NCI-H2029 (cell line): ENCODE measurements at places on chromosomes 4 and X.

DNA sequence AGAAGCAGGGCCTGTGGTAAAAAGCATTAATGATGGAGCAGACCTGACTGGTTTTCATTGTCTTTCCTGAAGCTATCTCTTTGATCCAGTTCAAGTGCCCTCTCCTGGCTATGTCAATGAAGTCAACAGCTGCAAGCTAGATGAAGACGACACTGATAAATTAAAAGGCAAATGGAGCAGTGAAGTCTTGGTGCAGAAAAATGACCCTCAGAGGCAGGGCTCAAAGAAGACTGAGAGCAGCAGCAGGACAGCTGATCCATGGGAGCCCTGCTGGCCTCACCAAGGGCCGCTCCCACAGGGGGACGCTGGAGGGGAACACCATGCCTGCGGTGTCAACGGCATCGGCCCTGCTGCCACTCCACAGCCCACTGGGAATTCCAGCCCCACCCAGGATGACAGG lies 96.2 kb downstream of the RELL1 start:
- DNase-seq = peak; percentile 3

- DNase-seq = no peak
Measured at GRCh38 chr4:13731019-13731418, 103.5 kb upstream of the BOD1L1 start.

GRCh38 chrX:56763556-56764152 lies 34.6 kb downstream of the NBDY start:
- no peak for DNase-seq

DNA sequence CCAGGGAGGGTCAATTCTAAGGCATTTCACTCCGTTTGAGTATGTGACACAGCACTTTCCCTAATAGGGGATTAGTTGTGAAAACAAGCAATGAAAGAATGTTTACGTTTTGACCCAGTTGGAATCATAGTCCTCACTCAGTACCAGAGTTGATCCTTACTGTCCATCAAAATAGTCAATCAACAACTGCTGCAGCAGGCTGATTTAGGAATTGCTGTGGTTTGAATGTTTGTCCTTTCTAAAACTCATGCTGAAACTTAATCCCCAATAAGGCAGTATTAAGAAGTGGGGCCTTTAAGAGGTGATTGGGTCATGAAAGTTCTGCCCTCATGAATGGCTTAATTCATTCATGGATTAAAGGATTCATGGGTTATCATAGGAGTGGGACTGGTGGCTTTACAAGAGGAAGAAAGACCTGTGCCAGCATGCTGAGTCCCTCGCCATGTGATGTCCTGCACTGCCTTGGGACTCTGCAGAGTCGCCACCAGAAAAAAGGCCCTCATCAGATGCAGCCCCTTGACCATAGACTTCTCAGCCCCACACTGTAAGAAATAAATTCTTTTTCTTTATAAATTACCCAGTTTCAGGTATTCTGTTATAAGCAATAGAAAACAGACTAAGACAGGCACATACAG lies 3.1 kb upstream of the FBXL5 start:
- no peak for DNase-seq

GRCh38 chrX:133190877-133191738 lies 27.0 kb downstream of the TFDP3 start:
- DNase-seq = no peak

DNA sequence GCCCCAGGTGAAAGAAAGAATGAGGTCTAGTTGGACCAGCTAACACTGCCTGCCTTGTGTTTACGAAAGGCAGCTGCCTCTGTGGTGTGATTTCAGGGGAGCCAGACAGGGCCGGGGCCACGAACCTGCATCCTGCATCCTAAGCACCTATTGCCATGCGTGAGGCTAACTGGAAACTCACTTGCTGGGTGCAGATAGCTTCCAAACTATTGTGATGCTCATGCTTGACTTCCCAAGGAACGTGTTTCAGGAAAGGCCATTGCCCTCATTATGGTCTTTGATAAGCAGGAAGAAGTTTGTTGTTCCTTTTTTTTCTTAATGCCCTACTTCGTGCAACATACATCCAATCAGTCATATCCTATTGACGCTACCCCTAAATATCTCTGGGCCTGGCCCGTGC lies 2.3 kb upstream of the IRF2 start:
- no peak for DNase-seq

DNA sequence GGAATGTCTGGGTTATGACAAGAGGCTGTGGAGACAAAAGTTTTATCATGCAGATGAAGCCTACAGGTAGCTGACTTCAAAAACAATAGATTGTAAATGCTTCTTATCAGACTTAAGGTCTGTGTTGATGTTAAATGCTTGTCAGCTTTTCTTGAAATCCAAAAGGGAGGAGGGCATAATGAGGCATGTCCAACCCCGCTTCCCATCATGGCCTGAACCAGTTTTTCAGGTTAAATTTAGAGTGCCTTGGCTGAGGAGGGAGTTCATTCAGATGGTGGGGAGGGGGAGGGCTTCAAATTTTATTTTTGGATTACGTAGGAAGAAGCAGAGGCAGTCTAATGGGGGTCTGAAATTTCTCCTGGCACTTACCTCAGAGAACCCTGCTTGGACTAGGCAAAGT lies 207.7 kb upstream of the HDX start:
- DNase-seq = no peak

GRCh38 chr4:176357359-176358082 lies 37.8 kb downstream of the SPCS3 start:
- DNase-seq = no peak

DNA sequence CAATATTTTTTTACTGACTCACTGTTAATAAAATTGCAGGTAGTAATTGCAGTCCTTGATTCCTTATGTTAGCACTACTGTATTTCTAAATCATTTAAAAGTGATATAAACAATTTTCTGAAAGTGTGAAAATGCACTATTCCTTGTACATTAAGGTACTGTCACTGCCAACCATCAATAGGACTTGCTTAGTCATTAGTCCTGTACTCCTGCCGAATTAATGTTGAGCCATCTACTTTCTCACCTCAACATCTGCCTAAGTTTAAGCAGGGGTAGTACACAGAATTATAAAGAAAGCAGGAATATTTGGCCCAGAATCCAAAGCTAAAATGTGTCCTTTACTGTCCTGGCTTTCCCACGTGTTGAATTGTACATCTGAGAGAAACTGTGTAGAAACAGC lies 87.0 kb upstream of the TRPC3 start:
- DNase-seq = no peak

- no peak for DNase-seq
Measured at GRCh38 chrX:38811515-38812243, 10.4 kb downstream of the MID1IP1 start.

GRCh38 chr4:75499900-75500299 lies 14.3 kb downstream of the RCHY1 start:
- no peak for DNase-seq

DNA sequence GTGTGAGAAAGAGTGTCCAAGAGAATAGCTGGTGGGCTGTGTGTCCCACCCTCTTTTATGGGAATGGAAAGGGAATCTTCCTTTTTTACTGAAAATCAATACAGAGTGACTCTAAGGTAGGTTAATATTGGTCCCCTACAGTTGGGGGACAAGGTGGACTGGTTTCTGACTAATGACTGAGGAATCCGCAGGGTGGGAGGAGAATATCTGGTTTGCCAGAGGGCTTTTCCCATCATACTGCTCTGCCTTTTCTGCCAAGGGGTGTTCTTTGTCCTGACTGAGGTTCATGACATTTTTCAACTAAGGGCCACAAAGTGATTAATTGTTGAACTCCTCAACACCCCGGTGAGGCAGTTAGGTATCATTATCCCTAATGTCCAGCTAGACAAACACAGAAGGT lies 261.6 kb downstream of the SPATA18 start:
- no peak for DNase-seq

DNA sequence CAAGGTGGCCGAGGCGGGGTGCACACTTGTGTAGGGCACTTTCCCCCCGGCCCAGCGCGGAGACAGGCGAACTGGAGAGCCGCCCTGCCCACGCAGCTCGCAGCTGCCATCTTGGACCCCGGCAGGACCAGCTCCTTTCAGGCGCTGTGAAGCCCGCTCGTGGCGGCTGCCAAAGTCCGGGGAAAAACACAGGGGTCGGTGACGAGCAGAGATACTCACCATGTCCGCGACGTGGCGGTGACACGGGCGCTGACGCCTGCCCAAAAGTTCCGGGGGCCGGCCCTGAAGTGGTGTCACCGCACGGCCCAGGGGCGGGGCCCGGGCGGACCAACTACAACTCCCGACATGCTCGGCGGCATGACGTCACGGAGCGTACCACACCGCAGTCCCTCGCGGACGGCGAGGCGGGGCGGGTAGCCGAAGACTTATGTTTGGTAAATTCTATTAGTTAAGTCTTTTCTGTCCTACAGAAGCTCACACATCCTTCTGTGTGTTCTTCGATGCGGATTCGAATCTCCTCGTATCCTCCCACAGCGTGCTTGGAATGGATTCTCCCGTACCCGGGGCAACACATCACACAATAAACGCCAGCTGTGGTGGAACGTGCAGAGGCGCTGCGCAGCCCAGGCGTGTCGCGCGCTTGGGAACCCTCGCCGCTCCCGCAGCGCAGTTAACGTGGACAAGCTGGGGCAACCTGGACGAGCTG lies at the start of gene UFSP2:
TSS of gene UFSP2 (minus strand) at position 318 of the 706 bp plus-strand sequence. CDS start at position 222, 96 bp downstream.
- DNase-seq = peak; percentile 66

DNA sequence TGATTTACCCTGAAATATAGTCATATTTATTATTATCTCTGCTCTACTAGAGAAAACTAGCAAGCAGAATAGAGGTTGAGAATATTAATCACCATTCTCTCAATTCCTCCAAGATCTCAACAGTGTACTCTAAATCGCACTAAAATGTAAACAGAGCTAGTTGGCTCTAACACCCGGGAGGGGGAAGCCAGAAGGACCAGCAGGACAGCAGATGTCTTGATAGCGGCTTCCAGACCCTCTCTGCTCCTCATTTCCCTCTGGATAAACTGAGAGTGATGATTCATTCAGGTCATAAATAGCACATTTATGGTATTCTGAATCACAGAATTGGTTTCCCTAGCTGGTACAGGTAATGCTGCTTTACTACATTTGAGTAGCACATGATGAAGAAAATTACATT lies 82.5 kb downstream of the TBC1D9 start:
- DNase-seq = no peak

DNA sequence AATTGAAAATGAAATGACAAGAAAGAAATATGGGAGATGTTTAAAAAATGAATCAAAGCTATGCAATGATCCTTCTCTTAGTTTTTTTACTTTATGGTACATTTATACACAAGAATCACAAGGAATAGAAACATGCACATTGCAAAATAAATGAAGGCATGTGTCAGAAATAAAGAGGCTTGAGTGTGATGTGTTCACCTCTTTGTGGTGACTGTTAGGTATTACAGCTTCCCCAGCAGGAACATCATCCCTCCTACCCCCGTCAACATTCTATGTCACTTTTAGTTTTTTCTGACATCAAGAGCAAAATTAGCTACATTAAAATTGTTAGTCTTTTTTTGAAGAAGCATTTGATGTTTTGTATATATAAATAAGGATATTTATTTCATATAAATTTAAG lies 214.8 kb downstream of the SLC4A4 start:
- DNase-seq = no peak

DNA sequence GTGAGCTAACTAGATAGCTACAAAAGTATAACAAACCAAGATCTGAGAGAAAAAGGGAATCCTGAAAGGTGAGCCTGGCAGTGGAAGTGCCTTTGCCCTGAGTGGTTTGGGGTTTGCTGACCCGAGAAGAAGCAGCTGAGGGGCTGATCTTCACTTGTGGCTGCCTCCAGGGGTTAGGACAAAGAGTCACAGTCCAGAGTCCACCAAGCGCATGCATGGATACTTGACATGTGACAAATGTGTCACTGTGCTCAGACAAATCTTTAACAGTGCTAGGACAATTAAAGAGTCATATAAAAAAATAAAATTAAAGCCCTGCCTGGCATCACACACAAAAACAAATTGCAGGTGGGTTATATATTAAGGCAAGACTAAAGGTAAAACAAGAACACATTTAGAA lies 26.4 kb downstream of the HMGB3 start:
- no peak for DNase-seq

DNA sequence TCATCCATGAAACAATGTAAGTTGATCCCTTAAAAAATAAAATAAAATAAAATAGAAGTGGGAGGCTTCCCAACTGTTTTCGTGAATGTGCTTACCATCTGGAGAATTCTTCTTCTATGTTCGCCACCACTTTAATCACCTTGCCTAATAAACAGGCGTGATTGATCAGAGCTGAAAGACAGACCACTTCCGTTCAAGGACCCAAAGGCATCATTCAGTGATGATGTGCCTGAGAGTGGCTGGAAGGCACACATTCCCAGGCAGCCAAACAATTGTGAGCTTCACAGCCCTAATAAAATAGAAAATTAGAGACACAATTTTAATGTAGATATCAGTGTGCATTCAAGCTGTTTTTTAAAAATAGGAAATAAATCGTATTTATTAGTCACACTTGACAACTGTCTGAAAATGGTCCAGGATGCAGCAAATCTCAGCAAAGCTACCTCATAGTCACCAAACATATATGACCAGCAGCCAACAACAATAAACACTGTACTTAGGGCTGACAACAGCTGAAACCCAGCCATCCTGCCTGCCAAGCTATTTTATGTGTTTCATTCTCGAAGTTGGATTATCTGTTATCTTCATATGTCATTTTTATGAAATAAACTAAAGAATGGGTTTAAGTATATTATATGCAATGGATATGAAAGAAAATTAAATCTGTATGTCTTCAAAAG lies 163.2 kb upstream of the FAM9B start:
- DNase-seq = no peak

- no peak for DNase-seq
Measured at GRCh38 chrX:131801911-131802310, 221.2 kb upstream of the STK26 start.

DNA sequence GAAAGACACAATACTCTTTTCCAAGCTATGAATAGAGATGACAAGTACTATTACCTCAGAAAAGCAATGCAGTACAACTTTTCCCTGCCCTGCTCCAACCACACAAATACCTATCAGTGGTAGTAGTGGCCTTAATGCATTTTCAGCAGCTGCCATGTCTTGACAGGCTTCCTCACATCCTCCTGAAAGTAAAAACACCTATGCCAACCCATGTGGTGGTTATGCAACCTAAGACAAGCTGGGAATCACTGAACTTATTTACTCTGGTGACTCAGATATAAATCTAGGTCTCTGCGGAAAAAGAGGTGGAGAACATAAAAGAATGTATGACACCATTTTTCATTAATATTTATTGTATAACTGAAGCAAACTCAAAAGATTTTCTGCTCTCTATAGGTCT lies 14.5 kb downstream of the WDFY3 start:
- no peak for DNase-seq

DNA sequence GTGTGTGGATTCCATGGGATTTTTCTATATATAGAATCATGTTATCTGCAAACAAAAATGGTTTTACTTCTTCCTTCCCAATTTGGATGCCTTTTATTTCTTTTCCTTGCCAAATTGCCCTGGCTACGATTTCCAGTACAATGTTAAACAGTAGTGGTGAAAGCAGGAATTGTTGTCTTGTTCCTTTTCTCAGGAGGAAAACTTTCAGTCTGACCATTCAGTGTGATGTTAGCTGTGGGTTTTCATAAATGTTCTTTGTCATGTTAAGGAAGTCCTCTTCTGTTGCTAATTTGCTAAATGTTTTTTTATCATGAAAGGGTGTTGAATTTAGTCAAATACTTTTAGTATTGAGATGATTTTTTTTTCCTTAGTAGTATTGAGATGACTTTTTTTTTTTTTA lies 10.9 kb downstream of the SAP30 start:
- no peak for DNase-seq

GRCh38 chrX:45710081-45710801 lies 509.6 kb upstream of the DIPK2B start:
- no peak for DNase-seq
